ENCODE measurements at places on chromosomes 4 and X. TPM values are rescaled to one million over a fixed set of nuclear protein-coding genes. Genes with fewer than 3 reads are reported as not detected.
A peak's percentile ranks its signal among the peaks of the same experiment; 100 is the strongest.

DNA sequence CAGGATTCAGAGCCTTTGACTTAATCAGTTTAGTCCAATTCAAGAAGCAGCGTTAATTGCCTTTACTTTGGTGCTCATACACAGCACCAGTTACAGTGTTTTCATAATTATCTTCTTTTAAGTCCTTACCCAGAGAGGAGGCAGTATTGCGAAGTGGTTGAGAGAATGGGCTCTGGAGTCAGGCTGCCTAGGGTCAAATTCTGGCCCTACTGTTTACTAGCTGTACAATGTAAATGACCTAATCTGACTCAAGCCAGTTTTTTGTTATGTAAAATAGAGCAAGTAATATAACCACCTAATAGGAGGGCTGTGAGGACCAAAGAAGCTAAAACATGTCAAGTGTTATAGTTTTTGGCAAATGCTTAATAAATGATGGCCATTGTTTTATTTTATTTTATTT, 27.6 kb downstream of the WDR44 start:
- no peak for DNase-seq
- no peak overlapping the region for H3K27ac ChIP-seq
- H3K4me3 ChIP-seq, result no peak overlapping the region
- no peaks in the 10 kb centered on the region for H3K4me1 ChIP-seq
- H3K27me3 ChIP-seq, result no peaks in the 10 kb centered on the region
- H3K36me3 ChIP-seq, result no peaks in the 10 kb centered on the region

DNA sequence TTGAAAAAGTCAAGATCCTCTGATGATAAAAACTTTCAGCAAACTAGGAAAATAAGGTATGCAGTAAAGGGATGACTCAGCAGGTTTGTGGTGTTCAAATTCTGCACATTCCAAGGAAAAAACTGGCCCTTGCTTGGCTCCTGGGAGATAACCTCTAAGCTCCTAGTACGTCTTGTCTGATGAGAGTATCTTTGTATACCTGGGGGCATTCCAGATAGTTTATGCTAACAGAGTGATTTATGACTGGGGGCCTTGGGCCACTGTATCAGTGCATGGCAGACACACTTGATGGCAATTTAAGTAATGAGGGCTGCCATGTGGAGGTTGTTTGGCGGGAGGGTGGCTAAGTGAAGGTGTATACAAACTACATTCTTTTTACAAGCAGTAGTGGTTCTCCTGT, 56.9 kb downstream of the NSG1 start:
- H3K4me1 ChIP-seq, result no peaks in the 10 kb centered on the region
- H3K27me3 ChIP-seq, result no peaks in the 10 kb centered on the region
- H3K4me3 ChIP-seq, result no peak overlapping the region
- no peaks in the 10 kb centered on the region for H3K36me3 ChIP-seq
- DNase-seq, result no peak
- H3K27ac ChIP-seq, result no peak overlapping the region

DNA sequence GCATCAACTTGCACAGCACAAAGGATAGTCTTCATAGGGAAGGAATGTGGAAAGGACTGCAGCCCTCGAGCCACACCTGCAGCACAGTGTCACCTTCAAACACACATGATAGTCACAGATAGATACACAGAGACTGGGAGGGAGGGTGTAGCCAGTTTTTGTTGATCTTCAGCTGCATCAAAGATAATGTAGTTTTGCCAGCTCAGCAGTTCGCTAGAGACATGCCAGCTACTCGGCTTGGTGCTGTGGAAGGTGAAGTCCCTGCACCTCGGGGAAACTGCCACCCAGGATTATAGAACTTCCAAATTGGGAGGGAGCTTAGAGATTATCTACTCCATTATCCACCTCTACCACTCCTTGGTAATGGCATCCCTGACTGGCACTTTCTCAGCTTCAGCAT, 92.9 kb upstream of the PAK3 start:
- no peak overlapping the region for H3K27ac ChIP-seq
- H3K4me1 ChIP-seq, result no peaks in the 10 kb centered on the region
- H3K4me3 ChIP-seq, result no peak overlapping the region
- peaks cover 5% of the 10 kb centered on the region for H3K27me3 ChIP-seq
- H3K36me3 ChIP-seq, result no peaks in the 10 kb centered on the region
- no peak for DNase-seq

DNA sequence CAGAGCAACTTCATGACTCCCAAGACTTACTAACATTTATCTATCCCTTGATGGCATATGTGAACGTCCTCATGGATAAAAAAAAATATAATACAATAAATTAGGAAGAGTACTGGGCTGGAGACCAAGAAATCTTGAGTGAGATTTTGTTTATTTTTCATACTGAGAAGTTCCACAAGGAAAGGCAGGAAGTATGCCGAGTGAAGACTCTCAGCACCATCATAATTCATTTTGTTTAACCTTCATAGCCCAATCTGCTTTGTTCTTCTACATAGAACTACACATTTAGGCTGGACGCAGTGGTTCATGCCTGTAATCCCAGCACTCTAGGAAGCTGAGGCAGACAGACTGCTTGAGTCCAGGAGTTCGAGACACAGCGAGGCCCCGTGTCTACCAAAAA, 198.3 kb downstream of the NSUN7 start:
- peak; percentile 50 for DNase-seq
- no peak overlapping the region for H3K4me3 ChIP-seq
- H3K27ac ChIP-seq, result no peak overlapping the region

DNA sequence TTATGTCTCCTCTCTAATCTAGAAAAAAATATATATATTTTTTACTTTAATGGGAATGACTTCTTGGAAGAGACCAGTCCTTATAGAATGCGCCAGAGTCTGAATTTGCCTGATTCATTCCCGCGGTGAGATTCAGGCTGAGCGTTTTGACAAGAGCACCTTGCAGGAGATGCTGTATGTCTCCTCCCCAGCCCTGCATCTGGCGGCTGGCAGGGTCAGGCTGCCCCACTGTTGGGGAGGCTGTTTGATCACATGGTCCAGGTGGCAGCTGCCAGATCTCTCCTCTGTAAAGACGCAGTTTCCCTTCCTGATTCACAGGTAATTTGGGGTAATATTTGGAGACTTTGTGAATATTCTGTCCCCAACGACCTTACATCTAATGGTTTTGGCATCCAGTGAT, 9.7 kb downstream of the PDZD4 start:
- no peak for DNase-seq
- H3K36me3 ChIP-seq, result no peaks in the 10 kb centered on the region

DNA sequence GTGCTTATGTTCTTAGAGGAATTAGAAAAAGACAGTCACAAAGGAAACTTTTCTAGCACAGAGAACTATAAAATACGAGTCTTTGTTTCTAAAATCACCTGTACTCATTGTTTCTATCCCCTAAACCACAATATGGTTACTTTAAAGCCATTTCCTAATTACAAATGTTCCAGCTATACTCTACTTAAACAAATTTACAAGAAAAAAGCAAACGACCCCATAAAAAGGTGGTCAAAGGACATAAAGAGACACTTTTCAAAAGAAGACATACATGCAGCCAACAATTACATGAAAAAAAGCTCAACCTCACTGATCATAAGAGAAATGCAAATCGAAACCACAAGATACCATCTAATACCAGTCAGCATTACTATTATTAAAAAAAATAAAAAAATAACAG, 447.3 kb downstream of the RAB28 start:
- H3K36me3 ChIP-seq, result no peaks in the 10 kb centered on the region
- no peak overlapping the region for H3K27ac ChIP-seq
- H3K4me1 ChIP-seq, result no peaks in the 10 kb centered on the region
- no peak overlapping the region for H3K4me3 ChIP-seq
- no peak for DNase-seq

DNA sequence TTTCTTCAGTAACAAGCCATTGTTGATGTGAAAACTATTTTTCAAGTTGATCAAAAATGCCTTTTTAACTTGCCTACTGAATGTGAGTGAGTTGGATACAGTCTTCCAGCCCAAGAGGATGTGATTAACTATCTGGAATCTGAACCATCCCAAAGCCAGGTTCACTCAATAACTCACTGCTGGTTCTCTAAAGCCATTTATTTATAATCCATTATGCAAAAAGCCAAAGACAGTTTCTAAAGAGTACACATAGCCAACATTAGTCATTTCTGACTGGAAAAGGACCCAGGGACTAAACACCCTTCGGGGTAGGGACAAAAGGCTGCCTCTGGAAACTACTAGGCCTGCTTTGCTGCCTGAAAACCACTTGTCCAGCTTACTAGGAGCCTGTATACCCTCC, 109.6 kb downstream of the SHROOM4 start:
- H3K27ac ChIP-seq, result peak overlapping the region; percentile 43
- H3K36me3 ChIP-seq, result no peaks in the 10 kb centered on the region
- H3K4me1 ChIP-seq, result peaks cover 13% of the 10 kb centered on the region
- no peak overlapping the region for H3K4me3 ChIP-seq
- H3K27me3 ChIP-seq, result peaks cover 2% of the 10 kb centered on the region

The CRMP1 gene
- total RNA-seq, result 0.66 TPM

The SSX2B gene
- not detected for total RNA-seq

The RXFP1 gene
- total RNA-seq, result 1.4 TPM

The RNF128 gene
- 18.9 TPM for total RNA-seq

The HAND2 gene
- total RNA-seq, result 0.31 TPM

Measured in kidney (tissue), 22 donors.